ENCODE measurements at places on chromosomes 1 and 21. TPM values are rescaled to one million over a fixed set of nuclear protein-coding genes. Genes with fewer than 3 reads are reported as not detected.
A peak's percentile ranks its signal among the peaks of the same experiment; 100 is the strongest.

GRCh38 chr1:229645324-229645993 is 19.4 kb downstream of the URB2 start:
- peak; percentile 28 for DNase-seq
- no peaks in the 10 kb centered on the region for H3K4me1 ChIP-seq
- no peak overlapping the region for H3K4me3 ChIP-seq
- H3K27me3 ChIP-seq, result no peaks in the 10 kb centered on the region

DNA sequence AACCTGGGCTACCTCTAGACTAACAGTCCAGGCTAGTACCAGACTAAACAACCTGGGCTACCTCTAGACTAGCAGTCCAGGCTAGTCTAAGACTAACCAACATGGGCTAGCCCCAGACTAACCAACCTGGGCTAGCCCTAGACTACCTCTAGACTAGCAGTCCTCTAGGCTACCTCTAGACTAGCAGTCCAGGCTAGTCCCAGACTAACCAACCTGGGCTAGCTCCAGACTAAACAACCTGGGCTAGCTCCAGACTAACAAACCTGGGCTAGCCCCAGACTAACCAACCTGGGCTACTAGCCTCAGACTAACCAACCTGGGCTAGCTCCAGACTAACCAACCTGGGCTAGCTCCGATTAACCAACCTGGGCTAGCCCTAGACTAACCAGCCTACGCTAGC is 2.0 kb downstream of the TFF2 start:
- no peaks in the 10 kb centered on the region for H3K4me1 ChIP-seq
- H3K36me3 ChIP-seq, result no peaks in the 10 kb centered on the region
- no peaks in the 10 kb centered on the region for H3K27me3 ChIP-seq
- no peak for DNase-seq
- no peak overlapping the region for H3K27ac ChIP-seq
- no peak overlapping the region for H3K4me3 ChIP-seq

Gene SPRR2F
- not detected for total RNA-seq

Gene CHODL
- 0.32 TPM for total RNA-seq

All from activated CD8-positive, alpha-beta memory T cell treated with anti-CD3 and anti-CD28 coated beads, Interleukin-2, amount 10 ng/mL, durations not matched to agents 7 days and 5 days (primary cell).